ENCODE measurements at places on chromosomes 11 and 22.

DNA sequence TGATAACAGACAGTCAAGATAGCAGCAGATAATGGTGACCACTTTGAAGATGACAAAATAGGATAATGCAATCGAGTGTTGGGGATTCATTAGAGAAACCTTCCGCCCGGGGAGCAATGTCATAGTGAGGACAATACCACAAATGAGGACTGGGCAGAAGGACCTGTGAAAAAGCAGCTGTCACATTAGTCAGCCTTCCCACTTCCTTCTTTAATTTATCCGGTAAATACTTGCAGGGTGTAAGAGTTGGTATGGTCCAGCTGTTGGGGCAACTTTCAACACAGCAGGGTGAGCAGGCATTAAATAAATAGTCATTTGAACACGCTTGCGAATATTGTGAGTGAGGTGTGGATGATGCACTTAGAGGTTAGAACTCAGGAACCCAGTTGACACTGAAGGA, 132.5 kb upstream of the KIRREL3 start:
- DNase-seq, result no peak

DNA sequence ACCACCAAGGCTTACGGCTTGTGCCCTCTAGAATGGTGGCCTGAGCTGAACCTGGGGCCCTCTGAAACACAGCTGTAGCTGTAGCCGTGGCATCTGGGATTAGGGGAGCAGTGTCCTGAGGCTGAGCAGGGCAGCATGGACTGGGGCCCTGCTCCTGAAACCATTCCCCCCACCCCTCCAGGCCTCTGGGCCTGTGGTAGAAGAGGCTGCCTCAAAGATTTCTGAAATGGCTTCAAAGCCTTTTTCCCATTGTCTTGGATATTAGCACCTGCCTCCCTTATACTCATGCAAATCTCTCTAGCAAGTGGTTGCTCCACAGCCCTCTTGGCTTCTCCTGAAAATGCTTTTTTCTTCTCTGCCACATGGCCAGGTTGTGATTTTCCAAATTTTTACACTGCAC, 106.9 kb downstream of the CTNND1 start:
- DNase-seq, result no peak

GRCh38 chr11:81070948-81071347, 1630.1 kb upstream of the TENM4 start:
- DNase-seq, result no peak

DNA sequence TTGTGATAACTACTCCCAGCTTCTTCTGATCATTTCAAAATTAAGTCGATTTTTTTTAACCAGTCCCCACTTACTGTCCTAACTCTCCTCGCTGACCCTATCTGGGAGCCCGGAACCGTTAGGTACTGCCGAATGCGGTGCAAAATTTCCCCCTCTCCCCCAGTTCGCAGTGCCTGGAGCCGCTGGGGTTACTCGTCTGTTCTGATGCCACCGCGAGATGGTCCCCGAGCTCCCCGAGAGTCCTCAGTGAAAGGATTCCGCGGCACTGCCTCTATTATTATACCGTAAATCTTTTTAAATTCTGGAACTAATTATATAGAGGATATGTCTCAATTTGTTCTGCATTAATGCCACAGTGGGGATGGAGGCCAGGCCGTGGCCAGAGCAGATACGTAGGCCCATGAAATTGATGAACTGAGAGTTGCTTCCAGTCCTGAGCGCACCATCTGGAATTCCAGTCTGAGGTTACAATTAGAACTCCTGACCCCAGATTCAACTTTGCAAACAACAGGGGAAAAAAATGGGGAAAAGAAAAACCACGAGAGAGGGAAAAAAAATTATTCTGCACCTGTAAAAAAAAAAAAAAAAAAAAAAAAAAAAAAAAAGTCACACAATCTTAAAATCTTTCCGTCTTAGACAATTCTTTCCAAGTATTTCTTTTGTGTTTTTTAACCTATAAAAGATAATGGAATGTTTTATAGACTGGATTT, 4.3 kb upstream of the WT1 start:
- DNase-seq, result no peak

DNA sequence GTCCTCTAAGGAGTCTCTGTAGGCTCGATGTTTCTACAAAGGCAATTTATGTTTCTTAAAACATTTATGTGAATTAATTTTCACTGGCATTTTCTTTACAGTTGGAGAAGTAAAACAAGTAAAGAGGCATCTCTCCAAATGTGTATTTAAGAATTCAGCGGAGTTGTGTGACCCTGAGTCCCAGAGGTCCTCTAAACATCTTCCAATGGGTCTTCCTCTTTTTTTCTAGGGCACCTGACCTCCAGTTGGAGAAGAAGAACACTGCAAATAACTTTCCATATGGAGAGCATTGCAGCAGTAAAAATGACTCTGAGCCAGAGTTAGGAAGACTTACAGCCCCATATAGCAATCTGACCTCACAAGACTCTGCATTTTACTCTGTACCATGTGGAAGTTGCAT, 480.5 kb upstream of the RAG2 start:
- DNase-seq, result no peak

DNA sequence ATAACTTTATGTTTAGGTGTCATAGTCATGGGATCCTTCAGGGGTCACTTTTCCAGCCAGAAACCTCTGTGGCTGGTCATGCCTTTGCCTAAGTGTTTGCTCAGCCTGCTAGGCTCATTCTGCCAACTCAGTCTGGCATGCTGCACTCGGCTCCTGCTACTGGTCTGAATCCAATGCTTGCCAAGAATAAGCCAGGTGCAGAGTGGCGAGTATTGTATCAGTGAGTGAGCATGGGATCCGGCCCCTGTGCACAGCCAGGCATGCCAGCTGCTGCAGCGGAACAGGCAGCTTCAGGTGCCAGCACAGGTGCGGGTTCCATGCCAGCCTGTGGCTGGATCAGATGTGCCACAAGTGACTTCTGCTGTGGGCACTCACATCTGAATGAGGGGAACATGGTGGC, 1269.3 kb upstream of the CNTN5 start:
- no peak for DNase-seq

DNA sequence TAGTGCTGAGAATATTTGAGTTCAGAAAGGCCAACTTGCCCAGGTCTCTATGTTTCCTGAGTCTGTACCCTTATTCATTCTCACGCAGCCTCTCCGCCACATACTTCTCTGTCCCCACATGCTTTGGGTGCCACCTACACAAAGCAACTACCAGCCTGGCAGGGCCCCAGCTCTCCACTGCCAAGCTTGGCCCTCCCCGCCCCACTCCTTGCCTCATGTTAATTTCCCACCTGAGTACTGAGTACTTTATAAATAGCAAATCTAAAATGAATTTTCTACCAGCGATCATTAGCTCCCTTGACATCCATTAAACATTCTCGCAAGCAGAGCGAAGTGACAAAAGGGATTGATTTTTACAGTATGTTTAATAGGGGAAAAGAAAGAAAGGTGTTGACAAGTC, 20.8 kb downstream of the NTM start:
- no peak for DNase-seq

- DNase-seq, result no peak
Observed at GRCh38 chr11:102457865-102458264, 5.3 kb upstream of the TMEM123 start.

Data from midbrain (tissue), 1 donor.